ENCODE measurements at places on chromosomes 4 and X. TPM values are rescaled to one million over a fixed set of nuclear protein-coding genes. Genes with fewer than 3 reads are reported as not detected.

DNA sequence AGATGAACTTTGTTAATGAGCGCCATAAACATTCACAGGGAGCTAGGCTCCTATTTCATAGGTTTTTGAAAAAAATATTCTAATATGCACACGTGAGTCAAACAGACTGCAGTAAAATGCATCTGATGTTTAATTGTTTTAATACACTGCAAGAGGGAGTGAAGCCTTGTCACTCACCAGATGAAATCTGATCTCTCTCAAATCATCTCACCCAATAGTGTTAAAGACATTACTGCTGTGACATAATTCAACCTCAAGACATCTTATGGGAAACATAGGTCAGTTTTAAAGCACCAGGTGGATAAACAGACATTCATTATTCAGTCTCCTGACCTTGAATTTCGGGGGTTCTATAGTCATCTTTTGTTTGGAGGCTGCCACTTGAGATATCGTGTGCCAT, 148.3 kb downstream of the MAML3 start:
- DNase-seq, result no peak

GRCh38 chr4:7971881-7972500, 32.3 kb upstream of the AFAP1 start:
- DNase-seq, result no peak

DNA sequence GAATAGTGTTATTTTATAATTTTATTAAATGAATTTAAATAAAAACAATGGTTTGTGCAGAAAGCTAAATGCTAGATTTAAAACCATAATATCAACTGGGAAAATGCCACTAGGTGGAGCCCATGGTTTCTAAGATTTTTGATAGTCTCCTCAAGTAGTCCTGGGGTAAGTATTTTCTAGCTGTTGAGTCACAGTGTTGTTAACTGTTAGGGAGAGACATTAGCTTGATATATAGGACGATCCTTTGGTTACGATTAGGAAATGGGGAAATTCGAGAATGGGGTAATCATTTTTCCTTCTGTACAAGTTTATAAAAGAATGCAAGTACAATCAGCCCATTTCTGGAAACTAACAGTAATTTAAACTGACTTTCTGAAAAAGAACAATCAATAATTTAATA, 378.4 kb downstream of the ANKRD50 start:
- DNase-seq, result no peak

DNA sequence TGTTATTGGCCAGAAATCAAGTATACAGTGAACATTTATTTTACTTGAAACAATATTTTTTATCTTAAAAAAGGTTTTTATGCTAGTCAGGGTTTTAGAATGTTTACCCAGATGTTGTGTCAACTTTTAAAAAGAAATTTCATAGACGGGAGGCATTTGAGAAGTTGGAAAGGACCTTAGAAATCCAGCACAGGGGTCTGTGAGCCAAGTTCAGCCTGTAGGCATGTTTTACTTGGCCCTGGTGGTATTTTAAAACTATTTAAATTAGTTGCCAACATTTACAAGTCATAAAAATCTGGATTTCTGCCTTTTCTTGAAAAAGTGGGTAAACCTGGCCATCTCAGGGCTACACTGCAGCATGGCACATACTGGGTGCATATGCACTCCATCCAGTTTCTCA, 25.5 kb upstream of the FHL1 start:
- DNase-seq, result no peak

DNA sequence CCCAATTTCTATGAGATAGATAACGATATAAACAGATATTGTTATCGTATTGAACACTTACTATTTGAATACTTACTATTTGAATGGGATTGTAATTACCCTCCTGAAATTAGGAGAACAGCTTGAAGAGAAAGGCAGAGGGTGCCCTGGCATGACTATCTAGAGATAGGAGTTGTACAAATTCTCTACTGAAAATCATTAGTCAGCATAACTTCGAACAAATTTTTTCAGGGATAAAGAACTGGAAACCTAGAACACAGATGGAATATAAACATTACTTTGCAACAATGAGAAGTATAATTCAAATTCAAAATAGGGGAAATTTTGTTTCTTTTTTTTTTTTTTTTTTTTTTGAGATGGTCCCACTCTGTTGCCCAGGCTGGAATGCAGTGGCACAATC, 1096.8 kb downstream of the C4orf33 start:
- DNase-seq, result no peak

DNA sequence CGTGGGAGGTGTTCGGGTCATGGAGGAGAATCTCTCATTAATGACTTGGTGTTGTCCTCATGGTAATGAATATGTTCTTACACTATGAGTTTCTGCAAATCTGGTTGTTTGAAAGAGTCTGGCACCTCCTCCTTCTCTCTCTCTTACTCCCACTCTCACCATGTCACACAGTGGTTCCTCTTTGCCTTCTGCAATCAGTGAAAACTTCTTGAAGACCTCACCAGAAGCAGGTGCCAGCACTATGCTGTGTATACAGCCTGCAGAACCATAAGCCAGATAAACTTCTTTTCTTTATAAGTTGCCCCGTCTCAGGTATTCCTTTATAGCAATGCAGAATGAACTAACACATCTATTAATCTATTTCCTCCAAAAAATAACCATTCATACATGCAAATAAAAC, 275.0 kb downstream of the ANTXR2 start:
- no peak for DNase-seq

DNA sequence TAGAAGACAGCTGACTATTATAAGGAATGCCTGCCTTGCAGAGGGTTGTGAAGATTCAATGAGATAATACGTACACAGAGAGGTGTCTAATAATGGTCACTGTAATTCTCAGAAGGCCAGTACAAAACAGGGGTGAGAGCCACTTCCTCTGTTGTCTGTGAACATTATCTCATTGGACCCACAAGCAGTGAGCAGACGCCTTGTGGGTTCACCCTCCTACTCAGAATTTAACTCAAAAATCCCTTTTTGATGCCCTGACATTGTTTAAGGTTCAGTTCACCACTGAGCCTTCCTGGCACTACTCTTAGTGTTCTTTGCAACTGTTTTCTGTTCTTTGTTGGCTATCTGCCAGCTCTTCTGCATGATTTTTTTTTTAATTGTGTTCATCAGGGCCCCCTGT, 467.4 kb downstream of the BCOR start:
- DNase-seq, result no peak

GRCh38 chrX:38277136-38277535, 50.2 kb downstream of the RPGR start:
- DNase-seq, result no peak

DNA sequence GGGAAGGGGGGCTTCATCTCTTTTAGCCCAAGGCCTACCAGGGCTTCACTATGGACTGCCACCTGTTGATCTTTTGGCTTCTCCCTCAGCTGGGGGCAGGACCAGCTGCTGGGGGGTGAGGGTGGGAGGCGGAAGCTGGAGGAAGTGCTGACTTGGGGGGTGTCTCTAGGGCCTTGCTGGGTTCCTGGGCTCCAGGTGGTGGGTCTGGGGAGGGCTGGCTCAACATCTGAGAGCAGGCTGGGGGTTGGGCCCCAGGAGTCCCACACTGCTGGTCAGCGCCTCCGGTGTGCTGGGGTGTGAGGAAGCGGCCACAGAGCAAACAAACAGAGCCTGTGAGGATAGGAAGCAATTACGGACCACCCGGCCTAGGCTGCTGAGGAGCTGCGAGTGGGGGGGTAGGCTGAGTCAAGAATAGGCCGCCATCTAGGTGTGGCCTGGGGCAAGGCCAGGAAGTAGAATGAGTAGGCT, 85.7 kb downstream of the EFNB1 start:
- DNase-seq, result no peak

DNA sequence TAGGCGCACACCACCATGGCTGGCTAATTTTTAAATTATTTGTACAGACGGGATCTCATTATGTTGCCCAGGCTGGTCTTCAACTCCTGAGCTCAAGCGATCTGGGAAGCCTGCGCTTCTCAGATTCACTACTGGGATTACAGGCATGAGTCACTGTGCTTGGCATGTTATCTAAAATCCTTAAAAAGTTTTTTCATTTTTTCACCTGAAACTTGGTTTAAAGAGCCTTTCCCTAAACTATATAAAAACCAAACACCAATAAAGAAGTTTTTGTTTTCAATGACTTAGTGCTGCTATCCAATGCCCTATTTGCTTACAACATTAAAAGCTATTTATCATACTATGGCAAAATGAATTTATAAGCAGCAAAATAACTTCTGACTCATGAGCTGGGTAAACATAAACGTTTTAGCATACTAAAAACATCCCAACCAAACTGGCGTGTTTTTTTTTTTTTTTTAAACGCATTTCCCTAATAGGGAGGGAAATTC, 127.8 kb downstream of the UBE2K start:
- DNase-seq, result no peak

GRCh38 chrX:101918751-101919150, 13.1 kb downstream of the ZMAT1 start:
- DNase-seq, result no peak

DNA sequence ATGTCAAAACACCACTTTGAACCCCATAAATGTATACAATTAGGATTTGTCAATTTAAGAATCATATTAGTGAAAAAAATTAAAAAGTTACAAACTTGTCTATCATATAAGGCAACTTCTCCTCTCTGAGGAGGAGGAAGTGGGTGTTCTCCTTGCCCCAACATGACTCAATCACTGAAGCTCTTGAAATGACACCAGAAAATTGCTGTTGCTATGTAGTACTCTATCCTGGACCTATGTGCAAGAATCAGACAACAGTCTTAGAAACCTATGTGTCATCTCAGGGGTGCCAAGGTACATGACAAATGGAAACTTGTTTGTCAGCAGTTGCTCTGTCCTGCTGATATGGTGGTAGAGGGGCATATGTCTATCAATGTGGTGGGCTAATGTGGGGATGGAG, 47.7 kb downstream of the HMGB3 start:
- DNase-seq, result no peak

- DNase-seq, result no peak
Observed at GRCh38 chr4:83247415-83248357, 36.9 kb downstream of the COQ2 start.

- no peak for DNase-seq
Observed at GRCh38 chrX:149003863-149004660, 501.0 kb downstream of the IDS start.

- no peak for DNase-seq
Observed at GRCh38 chr4:80465238-80465637, 129.7 kb downstream of the CFAP299 start.

GRCh38 chr4:171067422-171067821, 745.8 kb upstream of the GALNTL6 start:
- DNase-seq, result no peak

DNA sequence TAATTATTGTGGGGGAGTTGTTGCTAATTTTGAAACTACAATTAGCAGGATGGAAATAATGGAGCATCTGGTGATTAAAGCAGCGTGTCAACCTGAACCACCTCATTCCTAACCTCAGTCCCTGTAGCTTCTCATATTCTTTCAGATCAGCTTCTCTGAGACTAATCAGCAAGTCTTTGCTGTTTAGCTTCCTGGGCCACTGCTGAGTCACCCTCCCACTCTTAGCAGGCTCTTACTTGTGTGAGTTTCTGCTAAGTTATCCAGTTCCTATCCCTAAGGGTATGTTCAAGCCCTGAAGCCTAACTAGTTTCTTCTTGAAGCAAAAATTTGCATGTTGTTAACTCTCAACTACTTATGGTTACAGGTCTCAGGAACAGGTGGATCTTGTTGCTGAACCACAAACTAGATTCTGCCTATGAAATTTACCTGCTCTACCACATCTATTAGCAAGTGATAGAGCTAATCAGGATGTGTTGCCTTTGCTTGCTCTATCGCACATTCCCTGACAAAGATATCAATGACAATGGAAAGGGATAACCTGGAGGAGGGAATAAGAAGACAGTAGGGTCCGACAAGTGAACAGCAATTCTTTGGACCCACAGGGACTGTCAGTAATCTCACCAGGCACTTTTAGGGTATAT, 134.2 kb downstream of the EIF4E start:
- no peak for DNase-seq

Gene MAP3K15
- total RNA-seq, result not detected

Gene CENPVL1
- not detected for total RNA-seq

Gene AP1S2
- 20.6 TPM for total RNA-seq

Gene SPANXA2
- not detected for total RNA-seq

Gene PNCK
- total RNA-seq, result 8.0 TPM

Gene PLAC8
- total RNA-seq, result 265 TPM

Gene POLN
- total RNA-seq, result 0.29 TPM

Gene HGFAC
- total RNA-seq, result not detected

Gene TEC
- 0.89 TPM for total RNA-seq

Gene MGAT4D
- total RNA-seq, result not detected

Gene SGMS2
- 71.6 TPM for total RNA-seq

Gene CSAG3
- not detected for total RNA-seq
